ENCODE measurements at places on chromosomes 3 and 15.

GRCh38 chr15:64624242-64624641 is 151.1 kb downstream of the RBPMS2 start:
- H3K27me3 ChIP-seq = no peaks in the 10 kb centered on the region
- no peak overlapping the region for H3K27ac ChIP-seq
- H3K4me1 ChIP-seq = no peaks in the 10 kb centered on the region
- no peak for DNase-seq
- no peaks in the 10 kb centered on the region for H3K36me3 ChIP-seq

DNA sequence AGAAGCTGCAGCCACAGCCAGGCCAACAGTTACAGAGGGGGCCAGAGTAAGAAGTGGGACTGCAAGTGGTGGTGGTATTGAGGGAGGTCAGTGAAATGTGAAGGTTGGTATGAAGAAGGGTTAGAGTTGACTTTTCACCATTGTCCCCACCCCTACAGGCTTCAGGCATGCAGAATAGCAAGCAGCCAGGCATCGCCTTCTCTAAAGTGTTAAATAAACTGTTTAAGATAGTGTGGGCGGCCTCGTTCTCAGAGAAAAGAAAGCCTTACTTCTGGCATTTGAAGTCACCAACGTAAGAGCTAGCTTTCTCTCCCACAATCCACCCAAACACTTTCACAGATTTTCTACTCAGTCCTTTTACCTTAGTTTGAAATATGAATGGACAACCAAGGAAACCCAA is 230.0 kb upstream of the CTDSPL start:
- H3K4me3 ChIP-seq = no peak overlapping the region
- no peaks in the 10 kb centered on the region for H3K27me3 ChIP-seq
- no peak overlapping the region for H3K27ac ChIP-seq
- no peak for DNase-seq

GRCh38 chr3:43076857-43077256 is 29.0 kb downstream of the POMGNT2 start:
- peaks cover 15% of the 10 kb centered on the region for H3K36me3 ChIP-seq
- no peaks in the 10 kb centered on the region for H3K4me1 ChIP-seq
- no peak overlapping the region for H3K4me3 ChIP-seq
- no peaks in the 10 kb centered on the region for H3K27me3 ChIP-seq
- no peak for DNase-seq
- no peak overlapping the region for H3K27ac ChIP-seq

- no peak for DNase-seq
- no peaks in the 10 kb centered on the region for H3K36me3 ChIP-seq
- H3K4me3 ChIP-seq = no peak overlapping the region
- no peaks in the 10 kb centered on the region for H3K4me1 ChIP-seq
- H3K27ac ChIP-seq = no peak overlapping the region
Measured at GRCh38 chr15:25683911-25684310, 179.2 kb downstream of the ATP10A start.

DNA sequence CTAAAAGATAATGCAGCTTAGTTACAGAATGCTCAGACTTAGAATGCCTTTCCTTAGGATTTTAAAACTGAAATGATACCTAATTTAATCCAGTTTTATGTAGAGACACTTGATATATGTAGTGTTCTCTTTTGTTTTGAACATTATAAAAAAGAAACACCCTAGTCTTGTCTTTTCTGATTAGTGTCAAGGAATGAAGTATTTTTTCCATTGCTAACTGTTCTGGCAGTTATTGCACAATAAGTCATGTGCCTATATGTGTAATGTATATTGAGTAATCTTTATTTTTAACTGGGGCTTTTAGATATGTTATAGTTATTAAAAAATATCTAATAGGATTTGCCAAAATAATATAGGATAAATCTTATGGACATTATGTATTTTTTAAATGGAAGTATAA is 4.5 kb downstream of the ARL8B start:
- H3K4me3 ChIP-seq = no peak overlapping the region
- H3K27me3 ChIP-seq = no peaks in the 10 kb centered on the region
- H3K36me3 ChIP-seq = no peaks in the 10 kb centered on the region
- no peaks in the 10 kb centered on the region for H3K4me1 ChIP-seq

GRCh38 chr15:39304931-39305728 is 275.7 kb upstream of the THBS1 start:
- DNase-seq = no peak
- no peak overlapping the region for H3K4me3 ChIP-seq
- no peaks in the 10 kb centered on the region for H3K36me3 ChIP-seq
- H3K27ac ChIP-seq = no peak overlapping the region

DNA sequence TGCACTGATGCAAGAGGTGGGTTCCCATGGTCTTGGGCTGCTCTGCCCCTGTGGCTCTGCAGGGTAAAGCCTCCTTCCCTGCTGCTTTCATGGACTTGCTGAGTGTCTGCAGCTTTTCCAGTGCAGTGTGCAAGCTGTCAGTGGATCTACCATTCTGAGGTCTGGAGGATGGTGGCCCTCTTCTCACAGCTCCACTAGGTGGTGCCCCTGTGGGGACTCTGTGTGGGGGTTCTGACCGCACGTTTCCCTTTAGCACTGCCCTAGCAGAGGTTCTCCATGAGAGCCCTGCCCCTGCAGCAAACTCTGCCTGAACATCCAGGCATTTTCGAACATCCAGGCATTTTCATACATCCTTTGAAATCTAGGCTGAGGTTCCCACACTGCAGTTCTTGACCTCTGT is 329.8 kb upstream of the NAALADL2 start:
- no peak overlapping the region for H3K4me3 ChIP-seq
- no peak for DNase-seq
- no peaks in the 10 kb centered on the region for H3K36me3 ChIP-seq
- H3K27me3 ChIP-seq = no peaks in the 10 kb centered on the region

DNA sequence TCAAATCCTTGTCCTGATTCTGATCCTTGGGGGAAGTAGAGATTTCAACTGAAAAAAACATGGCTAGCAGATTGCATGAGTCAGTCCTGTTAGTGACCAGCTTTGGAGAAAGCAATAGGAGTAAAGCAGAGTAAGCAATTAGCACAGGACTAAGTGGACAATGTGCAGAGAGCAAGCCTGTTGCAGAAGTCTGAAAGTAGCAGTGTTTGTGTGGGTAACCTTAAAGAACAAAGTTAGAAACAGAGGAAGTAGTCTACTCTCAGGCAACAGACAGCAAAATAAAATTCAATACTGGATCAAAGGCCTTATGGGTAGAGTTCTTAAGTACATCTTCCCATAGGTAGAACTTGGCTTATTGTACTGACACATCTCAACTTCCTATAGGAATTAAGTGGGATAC is 916.8 kb downstream of the CADM2 start:
- H3K27me3 ChIP-seq = no peaks in the 10 kb centered on the region
- H3K4me3 ChIP-seq = no peak overlapping the region
- no peak overlapping the region for H3K27ac ChIP-seq
- DNase-seq = no peak
- H3K36me3 ChIP-seq = no peaks in the 10 kb centered on the region

DNA sequence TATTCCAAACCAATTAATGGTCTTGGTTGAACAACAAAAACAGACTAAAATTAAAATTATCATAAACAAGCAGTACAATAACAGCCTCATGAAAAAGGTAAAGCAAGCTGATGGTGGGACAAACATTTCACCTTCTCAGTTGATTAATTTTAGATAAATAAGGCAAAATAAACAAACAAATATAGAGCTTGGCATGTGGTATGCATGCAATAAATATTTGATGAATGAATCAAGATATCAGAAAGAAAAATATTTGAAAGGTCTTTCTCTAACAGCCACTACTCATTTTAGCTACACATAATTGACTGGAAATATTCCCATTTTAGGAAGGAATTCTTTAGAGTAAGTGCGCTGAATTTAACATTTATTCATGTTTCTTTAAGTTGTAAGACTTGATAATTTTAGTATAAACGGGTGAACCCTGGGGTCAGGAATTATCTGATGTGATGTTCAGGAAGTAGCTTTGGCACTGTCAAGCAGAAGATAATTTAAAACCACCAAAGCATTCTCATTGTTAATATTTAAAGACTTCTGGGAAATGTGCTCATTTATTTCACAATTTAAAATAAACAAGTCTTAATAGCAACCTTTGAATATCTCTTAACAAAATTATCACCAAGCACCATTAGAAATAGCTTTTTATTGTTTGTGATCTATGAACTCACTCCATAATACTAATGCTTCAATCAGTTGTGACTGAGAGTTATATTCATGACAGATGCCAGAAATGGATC is 372.3 kb upstream of the TGFBR2 start:
- no peak overlapping the region for H3K4me3 ChIP-seq
- no peaks in the 10 kb centered on the region for H3K27me3 ChIP-seq
- H3K27ac ChIP-seq = no peak overlapping the region
- no peak for DNase-seq

DNA sequence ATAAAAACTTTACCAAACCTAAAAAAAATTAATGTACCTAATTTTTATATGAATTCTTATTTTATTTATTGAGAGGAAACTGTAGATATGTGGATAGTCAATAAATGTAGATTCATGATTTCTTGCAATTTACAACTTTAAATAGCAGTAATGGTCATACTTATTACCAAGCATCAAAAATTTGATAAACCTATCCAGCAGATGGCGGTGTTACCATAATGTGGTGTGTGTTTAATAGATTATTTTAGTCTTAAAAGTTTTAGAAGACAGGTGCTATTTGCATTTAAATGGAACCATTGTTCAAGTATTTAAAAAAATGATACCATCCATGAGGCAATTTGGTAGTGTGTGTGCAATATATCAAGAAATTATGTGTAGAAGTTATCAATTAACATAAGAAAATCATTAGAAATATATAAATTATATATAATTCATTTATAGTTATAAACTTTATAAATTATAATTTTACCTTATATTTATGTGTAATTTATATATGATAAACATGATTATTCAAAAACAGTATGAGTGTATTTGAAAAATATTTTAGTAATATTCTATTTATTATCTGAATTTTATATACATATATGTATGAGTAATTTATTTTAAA is 176.0 kb upstream of the BCHE start:
- no peaks in the 10 kb centered on the region for H3K36me3 ChIP-seq
- no peak for DNase-seq
- no peaks in the 10 kb centered on the region for H3K27me3 ChIP-seq
- H3K27ac ChIP-seq = no peak overlapping the region
- no peak overlapping the region for H3K4me3 ChIP-seq
- H3K4me1 ChIP-seq = no peaks in the 10 kb centered on the region

DNA sequence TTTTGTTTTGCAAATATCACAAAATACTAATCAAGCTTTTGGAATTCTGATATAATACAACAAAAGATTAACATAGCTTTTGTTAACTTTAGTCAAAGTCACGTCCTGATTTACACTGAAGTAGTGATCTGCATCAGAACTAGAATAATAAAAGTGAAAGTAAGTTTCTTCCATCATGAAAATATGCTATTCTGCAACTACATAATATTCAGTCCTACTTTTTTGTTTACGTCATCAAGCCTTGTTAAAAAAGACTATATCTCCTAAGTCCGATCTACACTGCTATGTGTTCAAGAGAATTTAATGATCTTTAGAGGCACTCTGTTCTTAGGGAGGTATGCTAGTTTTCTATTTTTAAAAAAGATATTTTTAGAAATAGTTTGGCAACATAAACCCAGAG is 330.1 kb downstream of the ARPP21 start:
- H3K4me3 ChIP-seq = no peak overlapping the region
- no peak overlapping the region for H3K27ac ChIP-seq
- no peak for DNase-seq
- H3K4me1 ChIP-seq = no peaks in the 10 kb centered on the region
- H3K36me3 ChIP-seq = no peaks in the 10 kb centered on the region
- H3K27me3 ChIP-seq = no peaks in the 10 kb centered on the region

DNA sequence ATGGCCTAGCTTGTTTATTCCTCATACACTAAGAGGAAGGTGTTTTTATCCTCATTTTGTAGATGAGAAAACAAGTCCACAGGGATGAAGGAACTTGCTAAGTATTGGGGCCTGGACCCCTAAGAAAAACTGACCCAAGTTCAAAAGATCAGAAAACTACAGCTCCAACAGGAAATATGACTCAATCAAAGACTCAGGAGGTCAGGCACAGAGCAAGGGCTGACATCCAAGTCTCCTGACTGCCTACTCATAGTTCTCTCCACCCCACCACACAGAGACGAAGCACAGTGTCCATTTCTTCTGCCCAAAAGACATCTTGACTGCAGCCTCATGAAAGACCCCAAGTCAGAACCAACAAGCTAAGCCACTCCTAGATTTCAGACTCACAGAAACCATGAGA is 26.9 kb upstream of the TPM1 start:
- no peaks in the 10 kb centered on the region for H3K36me3 ChIP-seq
- no peaks in the 10 kb centered on the region for H3K27me3 ChIP-seq
- no peak overlapping the region for H3K27ac ChIP-seq
- peaks cover 7% of the 10 kb centered on the region for H3K4me1 ChIP-seq
- DNase-seq = no peak

DNA sequence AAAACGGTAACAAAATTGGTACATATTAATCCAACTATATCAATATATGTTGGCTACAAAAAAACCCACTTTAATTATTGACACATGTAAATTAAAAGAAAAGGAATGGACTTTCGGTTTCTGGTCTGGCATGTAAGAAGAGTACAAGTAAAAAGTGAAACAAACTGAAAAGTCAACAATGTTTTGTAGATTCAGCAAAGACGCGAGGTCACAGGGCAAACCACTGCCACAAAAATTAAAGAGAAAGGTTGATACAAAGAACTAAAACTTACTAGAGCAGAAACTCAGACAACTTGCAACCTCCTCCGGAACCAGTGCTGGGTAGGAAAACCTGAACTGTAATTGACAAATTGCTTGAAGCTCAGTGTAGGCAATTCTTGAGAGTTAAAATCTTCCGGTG is 110.6 kb upstream of the ARPP21 start:
- H3K27ac ChIP-seq = no peak overlapping the region
- no peaks in the 10 kb centered on the region for H3K4me1 ChIP-seq
- H3K27me3 ChIP-seq = no peaks in the 10 kb centered on the region
- no peaks in the 10 kb centered on the region for H3K36me3 ChIP-seq
- H3K4me3 ChIP-seq = no peak overlapping the region

- no peak overlapping the region for H3K27ac ChIP-seq
- H3K4me3 ChIP-seq = no peak overlapping the region
- no peaks in the 10 kb centered on the region for H3K36me3 ChIP-seq
Measured at GRCh38 chr3:12959410-12959809, 113.8 kb downstream of the IQSEC1 start.
